A673 (cell line): ENCODE measurements at places on chromosomes 2 and 18. TPM values are rescaled to one million over a fixed set of nuclear protein-coding genes. Genes with fewer than 3 reads are reported as not detected.

DNA sequence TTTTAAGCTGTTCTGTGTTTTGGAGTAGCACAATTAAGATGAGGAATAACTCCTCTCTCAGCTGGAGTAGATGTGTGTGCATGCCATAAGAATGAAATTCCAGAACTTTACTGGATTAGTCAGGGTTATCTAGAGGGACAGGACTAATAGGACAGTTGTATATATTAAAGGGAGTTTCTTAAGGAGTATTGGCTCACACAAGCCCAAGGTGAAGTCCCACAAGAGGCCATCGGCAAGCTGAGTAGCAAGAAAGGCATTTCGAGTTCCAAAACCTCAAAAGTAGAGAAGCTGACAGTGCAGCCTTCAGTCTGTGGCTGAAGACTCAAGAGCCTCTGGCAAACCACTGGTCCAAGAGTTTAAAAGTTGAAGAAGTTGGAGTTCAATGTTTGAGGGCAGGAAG, 113.7 kb downstream of the RIT2 start:
- no peak overlapping the region for H3K4me3 ChIP-seq
- H3K27me3 ChIP-seq = no peaks in the 10 kb centered on the region
- no peaks in the 10 kb centered on the region for H3K36me3 ChIP-seq
- H3K27ac ChIP-seq = no peak overlapping the region

Gene SEH1L
- 104 and 105 TPM in 2 replicates for total RNA-seq

DNA sequence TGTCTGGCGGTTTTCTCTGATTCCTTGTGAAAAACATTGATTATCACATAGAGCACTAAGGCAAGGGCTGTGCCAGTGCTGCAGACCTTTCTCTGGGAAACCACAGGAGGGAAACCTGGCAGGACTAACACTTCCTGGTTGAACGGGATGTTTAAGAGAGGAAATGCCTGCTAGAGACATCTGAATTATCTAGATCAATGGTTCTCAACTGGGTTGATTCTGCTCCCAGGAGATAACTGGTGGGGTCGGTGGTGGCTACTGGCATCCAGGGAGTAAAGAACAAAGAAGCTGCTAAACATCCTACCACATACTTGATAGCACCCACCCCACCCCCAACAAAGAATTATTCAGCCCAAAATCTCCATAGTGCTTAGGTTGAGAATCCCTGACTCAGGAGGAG, 37.5 kb downstream of the DDX18 start:
- H3K36me3 ChIP-seq = no peaks in the 10 kb centered on the region
- no peaks in the 10 kb centered on the region for H3K4me1 ChIP-seq
- H3K27me3 ChIP-seq = peaks cover 37% of the 10 kb centered on the region

Gene PPP1R1C
- 3.2 and 5.3 TPM in 2 replicates for total RNA-seq

- H3K27me3 ChIP-seq = no peaks in the 10 kb centered on the region
- peaks cover 5% of the 10 kb centered on the region for H3K4me1 ChIP-seq
- H3K4me3 ChIP-seq = no peak overlapping the region
- H3K27ac ChIP-seq = no peak overlapping the region
These were observed 17.6 kb downstream of the TMEM177 start for GRCh38 chr2:119696494-119697030.

Gene ZNF519
- total RNA-seq = 27.5 and 28.8 TPM in 2 replicates
